ENCODE measurements at places on chromosomes 4 and X. TPM values are rescaled to one million over a fixed set of nuclear protein-coding genes. Genes with fewer than 3 reads are reported as not detected.

- DNase-seq, result no peak
These were observed 25.3 kb downstream of the GPC4 start for GRCh38 chrX:133389975-133390374.

- no peak for DNase-seq
These were observed 212.9 kb downstream of the PDHA2 start for GRCh38 chr4:96052827-96053226.

DNA sequence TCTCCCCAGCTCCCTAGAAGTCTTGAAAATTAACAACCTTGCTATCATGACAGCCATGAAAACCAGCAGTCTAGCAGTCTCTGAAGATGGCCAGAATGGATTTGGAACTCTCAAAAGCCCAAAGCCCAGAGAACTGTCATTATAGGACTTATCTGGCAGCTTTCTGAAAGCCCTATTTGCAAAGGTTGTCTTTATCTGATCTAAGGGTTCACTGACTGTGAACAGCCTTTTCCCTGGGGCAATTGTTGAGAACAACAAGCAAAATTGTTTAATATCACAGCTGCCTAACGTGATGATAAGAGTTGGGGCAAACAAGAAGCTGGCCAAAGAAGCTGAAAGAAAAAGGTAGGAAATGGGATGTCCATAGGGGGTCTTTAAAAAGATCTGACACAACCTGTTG is 20.9 kb upstream of the KLHL8 start:
- DNase-seq, result no peak

GRCh38 chr4:123666486-123666885 is 269.9 kb downstream of the SPRY1 start:
- no peak for DNase-seq

- DNase-seq, result no peak
These were observed 10.9 kb upstream of the SASH3 start for GRCh38 chrX:129768586-129769466.

DNA sequence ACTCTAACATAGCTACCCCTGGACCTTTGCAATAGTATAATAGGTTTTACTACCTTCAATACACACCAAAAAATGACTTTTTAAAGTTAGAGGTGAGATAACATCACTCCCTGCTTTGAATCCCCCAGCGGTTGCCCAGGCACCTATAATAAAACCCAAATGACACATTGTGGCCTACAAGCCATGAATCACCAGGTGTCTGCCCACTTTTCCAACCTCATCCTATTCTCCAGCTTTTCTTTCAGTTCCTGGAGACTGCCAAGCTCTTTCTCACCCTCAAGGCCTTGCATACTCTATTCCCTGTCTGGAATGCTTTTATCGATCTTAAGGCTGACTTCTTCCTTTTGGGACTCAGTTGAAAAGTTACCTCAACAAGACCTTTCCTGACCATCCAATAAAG is 16.4 kb upstream of the PRSS48 start:
- no peak for DNase-seq

DNA sequence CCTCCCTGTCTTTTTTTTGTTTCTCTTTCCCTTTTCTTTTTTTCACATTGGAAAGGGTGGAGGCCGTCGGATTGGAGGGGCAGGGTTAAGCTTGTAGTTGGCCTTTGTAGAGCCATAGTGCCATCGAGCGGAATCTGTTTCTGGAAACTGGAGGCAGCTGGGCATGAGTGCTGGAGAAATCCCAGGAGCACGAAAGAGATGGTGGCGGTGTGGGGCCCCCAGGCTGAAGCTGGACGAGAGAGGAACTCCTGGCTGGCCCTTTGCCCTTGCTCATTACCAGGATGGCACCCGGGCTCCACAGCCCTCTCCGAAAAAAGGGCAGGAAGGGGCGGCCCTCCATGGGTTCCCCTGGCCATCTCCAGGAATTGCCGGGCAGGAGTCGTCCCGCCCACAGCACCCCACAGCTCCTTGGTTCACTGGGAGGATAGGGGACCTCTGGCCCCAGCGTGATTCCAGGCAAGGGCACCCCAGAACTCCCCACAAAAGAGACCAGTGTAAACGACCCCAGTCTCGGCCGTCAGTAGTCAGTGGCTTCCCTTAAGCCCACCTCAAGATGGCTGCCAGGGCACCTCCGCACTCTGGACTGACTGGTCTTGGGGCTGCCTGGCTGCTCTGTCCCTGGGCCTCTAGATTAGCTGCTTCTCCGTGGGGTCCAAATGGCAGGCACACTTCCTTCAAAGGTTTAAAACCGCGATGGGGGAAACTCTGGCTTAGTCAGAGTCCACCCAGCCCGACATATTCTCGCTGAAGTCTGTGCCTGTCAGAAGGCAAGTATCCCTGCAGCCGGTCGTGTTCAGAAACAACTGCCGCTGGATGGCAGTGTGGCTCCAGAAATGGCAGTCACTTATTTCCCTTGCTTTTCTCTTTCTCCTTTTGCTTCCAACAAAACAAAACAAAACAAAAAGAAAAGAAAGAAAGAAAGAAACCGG is 74.1 kb downstream of the NBDY start:
- no peak for DNase-seq

DNA sequence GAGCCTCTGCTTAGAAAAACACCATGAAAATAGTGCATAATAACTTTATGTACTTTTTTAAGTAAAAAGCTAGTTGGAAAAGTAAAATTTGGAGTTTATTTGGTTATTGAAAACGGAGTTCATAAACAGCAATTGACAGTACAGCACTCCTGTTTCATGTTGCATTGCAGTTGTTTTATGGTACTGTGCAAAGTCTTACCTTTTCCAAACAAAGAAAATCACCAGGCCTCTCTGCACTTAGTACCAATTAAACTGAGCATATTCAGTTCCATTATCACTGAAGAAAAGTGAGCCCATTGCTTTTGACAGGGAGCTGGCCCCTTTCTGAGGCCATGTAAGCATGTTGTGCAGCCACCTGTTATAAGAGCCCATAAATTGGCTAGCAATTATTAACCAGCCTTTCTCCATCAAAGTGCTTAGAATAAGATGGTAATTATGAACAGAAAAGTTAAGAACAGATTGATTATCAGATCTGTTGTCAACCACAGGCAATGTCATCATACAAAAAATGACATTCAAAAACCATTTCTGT is 376.6 kb upstream of the EMCN start:
- DNase-seq, result no peak

- no peak for DNase-seq
These were observed 721.7 kb downstream of the PCDH18 start for GRCh38 chr4:136810626-136811025.

- no peak for DNase-seq
These were observed 24.6 kb upstream of the ADGRL3 start for GRCh38 chr4:61175495-61175894.

DNA sequence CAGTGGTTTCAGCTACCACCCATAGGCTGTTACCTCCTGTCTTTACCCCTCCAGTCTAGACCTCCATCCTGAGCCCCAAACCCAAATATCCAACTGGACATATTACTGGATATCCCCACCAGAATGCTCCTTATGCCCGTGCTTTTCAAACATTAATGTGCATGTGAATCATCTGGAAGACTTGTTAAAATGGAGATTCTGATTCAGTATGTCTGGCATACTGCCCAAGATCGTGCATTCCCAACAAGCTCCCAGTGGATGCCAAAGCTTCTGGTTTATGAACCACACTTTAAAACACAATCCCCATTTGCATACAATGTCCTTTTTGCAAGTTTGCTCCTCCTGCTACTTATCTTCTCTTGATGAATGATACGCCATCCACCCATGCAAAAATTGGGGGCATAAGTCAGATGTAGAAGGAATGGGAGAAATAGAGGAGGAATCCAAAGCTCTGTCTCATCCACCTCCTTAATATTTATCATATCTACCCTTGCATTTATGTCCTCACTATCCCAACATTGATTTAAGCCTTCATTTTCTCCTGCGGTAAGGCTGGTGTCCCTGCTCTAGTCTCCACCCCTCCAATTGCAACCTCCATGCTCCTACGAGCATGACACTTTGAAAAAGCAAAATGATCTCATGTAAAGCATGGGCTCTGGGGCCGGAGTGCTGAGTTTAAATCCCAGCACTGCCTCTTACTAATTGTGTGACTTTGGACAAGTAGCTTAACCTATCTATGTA is 7.4 kb upstream of the PGRMC1 start:
- peak; percentile 56 for DNase-seq

DNA sequence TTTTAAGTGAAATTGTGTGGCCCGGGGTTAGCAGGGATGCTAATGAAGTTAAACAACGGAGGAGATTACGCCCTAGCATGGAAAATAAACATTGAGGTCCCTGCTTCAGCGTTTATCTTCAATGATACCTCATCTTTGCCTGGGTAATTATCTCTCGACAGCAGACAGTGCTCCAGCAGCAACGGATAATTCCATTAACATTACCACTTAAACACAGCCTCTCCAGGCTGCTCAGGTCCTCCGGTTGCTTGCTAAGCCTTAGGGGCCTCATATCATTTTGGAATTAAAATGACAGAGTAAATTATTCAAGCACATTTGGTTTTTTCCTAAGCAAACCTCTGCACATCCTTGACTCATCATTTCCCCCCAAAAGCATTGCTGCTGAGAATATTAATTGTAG is 281.5 kb upstream of the KLF3 start:
- no peak for DNase-seq

- DNase-seq, result peak; percentile 28
These were observed 246.0 kb upstream of the HHIP start for GRCh38 chr4:144399927-144400326.

- no peak for DNase-seq
These were observed 1002.9 kb upstream of the IGFBP7 start for GRCh38 chr4:58113126-58113525.

- no peak for DNase-seq
These were observed 30.7 kb upstream of the KLHL8 start for GRCh38 chr4:87251106-87251505.

DNA sequence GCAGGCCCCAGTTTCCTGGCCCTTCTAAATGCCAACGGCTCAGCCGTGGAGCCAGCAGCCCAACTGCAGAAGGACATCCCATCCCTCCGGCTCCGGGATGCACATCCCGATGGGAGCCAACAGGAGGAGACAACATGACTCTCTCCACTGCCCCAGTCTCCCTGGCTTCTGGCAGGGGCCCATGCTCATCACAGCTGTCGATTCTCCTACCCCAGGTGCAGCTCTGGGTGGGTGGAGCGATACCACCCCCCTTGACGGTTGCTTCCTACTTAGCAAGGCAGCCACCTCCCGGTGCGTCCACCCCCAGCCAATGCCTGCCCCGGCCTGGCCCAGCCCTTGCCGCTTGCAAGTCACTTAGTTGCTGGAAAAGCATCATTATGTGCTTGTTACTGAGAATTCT is 19.5 kb downstream of the ZNF275 start:
- no peak for DNase-seq

DNA sequence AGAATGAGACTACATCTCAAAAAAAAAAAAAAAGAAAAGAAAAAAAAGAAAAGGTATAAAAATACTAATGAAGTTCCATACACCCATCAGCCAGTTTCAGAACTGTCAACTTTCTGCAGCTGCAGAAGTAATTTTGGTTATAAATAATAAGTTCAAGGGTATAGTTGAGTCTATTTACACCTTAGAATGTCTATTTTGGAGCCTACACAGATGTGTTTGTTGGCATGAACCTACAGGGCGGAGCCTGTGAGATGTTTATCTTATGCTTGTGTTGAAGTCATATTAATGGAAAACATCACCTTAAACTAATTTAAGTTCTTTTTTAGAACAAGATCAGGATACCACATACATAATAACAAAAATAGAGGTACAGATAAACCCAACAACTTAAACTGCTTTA is 85.8 kb downstream of the RAPGEF2 start:
- DNase-seq, result no peak

DNA sequence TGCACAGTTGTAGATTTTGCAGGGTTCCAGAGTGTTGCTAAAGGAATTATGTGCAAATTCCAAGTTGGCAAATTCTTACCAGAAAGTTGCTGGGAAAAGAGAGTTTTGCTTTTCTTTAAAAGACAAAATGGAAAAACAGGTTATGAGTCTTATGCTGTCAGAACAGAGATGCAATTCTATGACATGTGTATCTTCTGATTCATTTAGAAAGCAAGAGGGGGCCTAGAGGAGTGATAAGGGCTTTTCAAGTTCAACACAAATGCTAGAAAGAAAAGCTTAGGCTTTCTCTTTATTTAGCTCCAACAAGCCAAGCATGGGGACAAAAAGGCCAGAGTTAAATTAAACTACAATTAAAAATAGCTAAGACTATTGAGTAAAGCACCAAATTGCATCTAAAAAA is 72.4 kb upstream of the GATB start:
- DNase-seq, result no peak

DNA sequence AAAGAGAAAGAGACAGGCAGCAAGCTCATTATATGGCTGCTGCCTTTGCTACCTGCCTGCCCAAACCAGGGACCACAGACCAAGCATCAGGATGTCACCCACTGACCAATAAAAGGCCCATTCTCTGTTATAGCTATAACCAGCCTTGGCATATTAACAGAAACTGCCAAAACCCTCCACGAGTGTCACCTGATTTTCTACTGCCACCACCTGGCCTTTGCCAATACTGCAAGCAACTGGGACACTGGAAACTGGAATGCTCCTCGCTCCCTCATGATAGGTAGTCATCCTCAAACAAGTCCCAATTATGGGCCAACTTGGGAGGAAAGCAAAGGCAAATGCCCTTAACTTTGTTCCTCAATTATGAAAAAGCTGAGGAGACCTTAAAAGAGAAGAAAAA is 76.0 kb downstream of the SPIN4 start:
- peak; percentile 5 for DNase-seq

DNA sequence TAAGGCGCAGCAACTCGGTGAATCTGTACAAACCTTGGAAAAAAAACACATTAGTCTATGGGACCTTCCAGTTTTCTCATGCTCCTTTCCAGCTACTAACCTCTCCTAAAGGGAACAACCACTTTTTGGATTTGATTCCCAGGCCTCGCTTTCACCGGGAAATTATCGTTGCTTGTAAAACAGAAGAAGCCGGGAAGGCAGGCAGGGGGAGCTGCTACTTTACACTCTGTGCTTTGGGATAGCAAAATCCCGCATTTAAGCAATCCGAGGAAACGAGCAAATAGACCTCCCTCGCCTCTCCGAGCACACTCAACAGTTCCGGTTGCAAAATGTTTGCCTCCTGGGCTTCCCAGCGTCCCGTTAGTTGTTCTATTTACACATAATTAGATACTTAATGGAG is 1.2 kb downstream of the CD38 start:
- DNase-seq, result peak; percentile 75

DNA sequence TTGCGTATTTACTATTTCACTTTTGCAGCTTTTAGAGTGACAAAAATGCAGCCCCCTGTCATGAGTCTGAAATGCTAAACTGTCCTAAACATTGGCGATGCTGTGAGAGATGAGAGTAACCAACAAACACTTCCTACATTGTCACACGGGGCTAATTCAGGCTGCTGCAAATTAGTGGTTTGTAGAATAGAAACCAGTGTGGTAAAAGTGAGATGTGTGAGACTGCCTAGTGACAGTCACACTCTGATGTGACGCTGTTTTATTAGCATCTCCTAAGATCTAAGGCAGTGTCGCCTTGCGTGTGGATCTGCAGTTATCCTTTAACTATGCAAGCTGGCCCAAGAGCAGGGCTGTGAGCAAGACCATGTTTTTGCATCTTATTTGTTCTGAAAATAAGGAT is 800.2 kb upstream of the TENM3 start:
- DNase-seq, result no peak

GRCh38 chr4:38785901-38786402 is 3.2 kb upstream of the TLR10 start:
- no peak for DNase-seq

Gene RBM46
- polyA plus RNA-seq, result not detected

Gene HPGDS
- polyA plus RNA-seq, result not detected

Gene RNF128
- 0.11 TPM for polyA plus RNA-seq

Gene GSPT2
- 9.0 TPM for polyA plus RNA-seq

Gene UGT2B17
- polyA plus RNA-seq, result not detected

Gene FAM114A1
- polyA plus RNA-seq, result 44.2 TPM

Gene CSAG3
- polyA plus RNA-seq, result not detected

Gene TIGD2
- polyA plus RNA-seq, result 6.6 TPM

Gene BEND4
- not detected for polyA plus RNA-seq

Gene AMTN
- not detected for polyA plus RNA-seq

Gene RTL5
- polyA plus RNA-seq, result 3.3 TPM

Gene HHIP
- 1.0 TPM for polyA plus RNA-seq
